Left hindlimb (tissue), 1 donor: ENCODE measurements at places on chromosomes 3 and 15.

DNA sequence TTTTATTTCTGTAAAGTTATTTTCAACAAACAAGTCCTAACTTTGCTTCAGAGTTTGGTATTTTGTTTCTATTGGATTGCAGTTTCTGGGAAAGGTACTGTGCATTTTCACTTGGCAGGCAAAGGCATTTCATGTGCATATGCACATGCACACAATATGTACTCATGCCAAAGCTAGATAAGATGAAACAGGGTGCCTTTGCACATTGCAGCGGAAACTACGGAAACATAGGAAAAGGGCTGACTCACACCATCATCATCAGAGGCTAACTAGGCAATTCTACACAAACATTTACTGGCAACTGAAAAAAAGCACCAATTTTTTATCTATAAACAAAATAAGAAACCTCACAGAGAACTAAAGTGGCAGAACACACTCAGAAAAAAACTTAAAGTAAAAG lies 550.6 kb upstream of the NECTIN3 start:
- no peak for DNase-seq

DNA sequence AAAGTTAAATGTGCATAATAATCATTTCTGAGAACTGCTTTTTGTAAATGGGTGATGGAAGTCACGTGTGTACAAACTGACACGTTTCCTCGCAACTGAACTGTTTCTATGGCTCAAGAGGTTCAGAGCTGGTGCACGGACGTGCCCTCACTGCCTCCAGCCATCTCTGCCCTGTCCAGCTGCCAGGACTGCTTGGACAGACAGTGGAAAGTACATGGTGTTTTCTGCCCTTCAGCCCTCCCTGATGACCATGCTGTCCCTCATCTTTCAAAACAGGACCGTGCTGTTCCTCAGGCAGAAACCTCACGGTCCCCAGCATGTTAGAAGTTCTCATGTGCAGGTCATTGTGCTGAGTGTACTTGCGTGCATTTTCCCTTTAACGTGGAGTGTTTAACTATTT lies 38.7 kb downstream of the GJD2 start:
- no peak for DNase-seq

DNA sequence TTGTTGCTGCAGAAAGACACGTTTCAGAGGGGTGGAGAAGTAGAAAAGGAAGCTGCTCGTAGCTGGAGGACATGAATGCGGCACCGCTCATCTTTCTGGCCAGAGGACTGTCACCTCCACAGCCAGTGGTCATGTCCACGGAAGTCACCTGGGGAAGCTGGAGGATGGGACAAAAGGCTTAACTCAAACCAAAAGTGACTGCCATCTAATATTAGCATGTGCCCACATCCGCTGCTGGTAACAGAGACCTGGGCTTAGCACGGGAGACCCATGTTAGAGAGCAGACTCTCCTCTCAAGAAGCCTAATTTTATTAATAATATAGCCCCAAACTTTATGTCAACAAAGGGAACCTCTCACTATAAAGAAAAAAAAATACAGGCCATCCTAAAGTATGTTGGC lies 5.9 kb downstream of the MEX3B start:
- no peak for DNase-seq

DNA sequence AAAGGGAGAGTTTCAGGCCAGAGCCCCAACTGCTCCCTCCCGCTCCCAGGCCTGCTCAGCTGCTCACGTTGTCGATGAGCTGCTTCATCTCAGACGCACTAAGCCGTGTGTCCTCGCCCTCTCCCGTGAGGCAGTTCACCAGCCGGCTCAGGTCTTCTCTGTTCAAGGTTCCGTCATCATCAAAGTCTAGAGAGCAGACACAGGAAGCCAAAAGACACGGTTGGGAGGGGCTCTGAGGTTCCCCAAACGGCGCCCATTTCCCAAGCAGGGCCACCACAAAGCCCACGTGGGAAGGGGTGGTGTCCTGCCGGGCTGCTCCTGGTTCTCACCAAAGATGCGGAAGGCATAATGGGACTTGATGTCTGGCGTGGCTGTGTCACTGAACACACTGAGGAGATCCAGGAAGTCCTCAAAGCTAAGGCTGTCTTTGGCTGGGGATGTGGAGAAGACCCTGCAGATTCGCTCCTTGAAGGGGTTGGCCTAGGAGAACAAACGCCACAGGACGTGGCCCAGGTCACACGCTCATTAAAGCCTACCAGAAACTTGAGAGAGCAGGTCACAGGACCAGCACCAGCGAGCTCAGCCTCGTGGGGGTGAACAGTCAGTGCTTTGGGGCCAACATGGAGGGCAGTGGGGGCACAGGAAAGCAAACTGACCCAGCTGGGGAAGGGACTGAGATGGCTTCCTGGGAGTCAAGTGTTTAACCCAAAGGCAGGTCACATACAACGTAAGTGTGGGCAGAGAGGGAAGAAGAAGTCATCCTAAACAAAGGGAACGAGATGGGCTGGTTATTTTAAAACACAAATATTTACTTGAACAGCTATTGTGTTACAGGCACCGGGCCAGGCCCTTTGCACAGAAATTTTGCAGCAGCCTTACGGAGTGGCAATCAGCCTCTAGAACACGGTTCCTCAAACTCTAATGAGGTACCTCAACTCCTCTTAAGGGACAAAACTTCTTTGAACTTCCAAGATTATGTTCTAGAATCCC lies 2.4 kb downstream of the CIB1 start:
- no peak for DNase-seq

DNA sequence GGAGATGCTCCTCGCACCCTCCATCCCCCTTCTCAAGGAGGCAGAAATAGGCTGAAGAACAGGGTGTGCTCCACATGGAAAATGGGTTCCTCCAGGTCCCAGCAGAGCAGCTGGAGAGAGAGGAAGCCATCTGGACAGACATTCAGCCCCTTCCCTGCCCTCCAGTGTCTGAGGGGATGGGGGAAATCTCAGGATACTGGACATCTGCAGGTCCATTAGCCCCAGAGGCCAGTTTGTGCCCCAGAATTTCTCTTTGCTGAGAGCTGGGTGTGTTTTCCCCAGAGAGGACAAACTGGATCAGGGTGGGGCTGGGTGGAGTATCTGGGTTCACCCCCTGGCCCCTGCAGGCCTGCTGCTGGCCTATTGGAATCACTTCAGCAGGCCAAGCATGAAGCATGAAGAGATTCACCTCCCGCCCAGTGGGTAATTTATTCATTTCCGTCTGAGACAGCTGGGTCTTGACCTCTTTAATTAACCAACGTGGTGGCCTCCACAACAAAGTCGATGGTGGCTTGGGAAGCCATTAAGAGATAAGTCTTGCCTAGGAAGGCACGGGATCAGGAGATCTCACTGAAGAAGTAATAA lies 4.6 kb downstream of the FAM3D start:
- no peak for DNase-seq

DNA sequence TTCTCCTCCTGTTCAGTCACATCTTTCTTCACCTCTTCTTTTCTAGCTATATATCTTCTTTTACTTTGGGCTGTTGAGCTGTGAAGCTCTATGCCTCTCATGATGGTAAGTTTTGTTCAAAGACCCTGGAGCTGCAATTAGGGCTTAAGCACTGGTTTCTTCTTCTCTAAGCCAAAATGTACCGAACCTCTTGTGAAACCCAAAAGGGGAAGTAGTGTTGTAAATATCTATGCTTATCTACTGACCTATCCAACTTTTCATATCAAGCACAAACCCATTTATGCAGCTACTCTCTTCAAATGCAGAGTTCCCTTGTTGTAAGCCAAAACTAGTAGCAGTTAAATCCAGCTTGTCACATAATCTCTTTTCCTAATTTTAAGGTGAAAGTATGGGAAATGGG lies 123.6 kb upstream of the CD96 start:
- DNase-seq = no peak

- no peak for DNase-seq
Observed at GRCh38 chr3:72380193-72380592, 468.1 kb downstream of the SHQ1 start.

- DNase-seq = no peak
Observed at GRCh38 chr3:181868576-181869082, 156.9 kb downstream of the SOX2 start.

GRCh38 chr3:105877336-105877910 lies 8.6 kb upstream of the CBLB start:
- DNase-seq = no peak

GRCh38 chr15:35717721-35718120 lies 171.8 kb upstream of the DPH6 start:
- no peak for DNase-seq

DNA sequence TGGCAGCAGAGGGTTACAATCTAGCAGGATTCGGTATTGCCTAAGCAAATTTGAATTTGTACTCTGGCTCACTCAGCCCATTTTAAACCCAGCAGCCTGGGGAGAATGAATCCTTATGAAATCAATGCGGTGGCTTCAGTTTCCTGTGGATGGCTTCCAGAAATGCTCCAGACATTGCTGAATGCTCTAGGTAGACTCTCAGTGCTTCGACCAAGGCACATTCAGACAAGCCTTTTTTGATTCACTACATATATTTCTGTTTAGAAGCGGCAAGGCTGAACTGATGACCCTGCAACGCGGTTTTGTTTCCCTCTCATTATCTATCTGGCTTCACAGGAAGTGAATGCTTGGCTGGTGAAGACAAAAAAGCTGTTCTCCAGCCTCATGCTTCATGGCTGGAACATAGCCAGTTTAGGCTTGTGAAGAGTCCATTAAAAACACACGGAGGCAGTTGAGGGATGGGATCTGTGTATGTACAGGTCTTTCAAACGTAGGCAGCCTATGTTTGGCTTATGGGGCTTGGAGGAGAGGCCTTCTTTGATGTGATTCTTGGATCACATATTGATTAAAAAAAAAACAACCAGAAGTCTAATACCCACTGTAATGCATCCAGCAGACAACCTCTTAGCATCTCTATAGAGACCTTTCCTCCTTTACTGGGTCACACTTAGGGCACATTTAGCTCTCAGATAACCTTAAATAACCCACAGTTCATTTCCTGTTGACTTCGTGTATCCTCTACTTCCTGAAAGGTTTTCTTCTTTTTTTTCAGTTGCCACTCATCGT lies 400.2 kb upstream of the TBL1XR1 start:
- DNase-seq = peak; percentile 85

DNA sequence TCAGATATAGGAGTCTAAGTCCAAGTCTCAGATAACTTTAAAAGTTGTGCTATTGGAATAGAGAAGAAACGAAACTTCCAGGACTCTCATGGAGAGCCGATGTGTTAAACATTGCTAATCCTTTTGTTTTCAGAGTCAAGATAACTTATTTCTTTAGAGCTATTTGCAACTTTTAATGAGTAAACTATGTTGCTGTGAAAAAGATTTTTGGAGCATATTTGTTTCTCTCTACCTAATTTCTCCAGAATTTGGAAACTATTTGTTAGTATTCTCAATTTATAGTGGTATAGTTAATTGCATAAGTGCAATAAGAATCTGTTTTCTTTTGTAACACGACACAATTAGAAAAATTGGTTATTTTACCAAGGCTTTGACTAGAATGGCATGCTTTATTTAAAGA lies 588.9 kb downstream of the NTRK3 start:
- no peak for DNase-seq

DNA sequence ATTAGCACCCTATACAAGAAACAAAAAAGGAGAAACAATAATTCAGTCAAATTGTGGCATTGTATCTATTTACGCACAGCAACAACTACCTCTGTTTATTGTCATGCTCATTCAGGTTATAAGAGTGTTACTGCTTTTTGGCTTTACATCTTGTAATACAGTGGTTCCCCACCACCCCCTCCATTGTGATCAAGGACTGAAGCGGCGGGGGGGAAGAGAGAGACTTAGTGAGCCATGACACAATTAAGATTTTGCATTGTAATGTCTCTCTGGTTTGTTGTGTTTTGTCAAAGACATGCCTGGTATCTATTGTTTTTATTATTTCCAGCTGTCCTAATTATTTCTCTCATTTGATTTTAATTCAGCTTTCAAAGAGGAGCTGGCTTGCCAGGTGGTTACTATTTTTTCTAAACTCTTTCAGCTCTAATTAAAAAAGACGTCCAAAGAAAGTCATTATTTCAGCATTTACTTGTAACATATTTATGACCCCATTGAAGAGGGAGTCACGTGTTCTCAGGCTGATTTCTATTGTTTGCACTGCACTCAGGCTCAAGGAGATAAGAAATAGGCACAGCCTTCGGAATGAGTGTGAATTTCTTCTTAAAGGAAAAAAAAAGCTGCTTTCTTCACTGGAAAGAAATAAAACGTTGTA lies 234.4 kb upstream of the TBL1XR1 start:
- no peak for DNase-seq

- no peak for DNase-seq
Observed at GRCh38 chr15:62824111-62825015, 218.2 kb upstream of the TPM1 start.

GRCh38 chr15:92914103-92914499 lies 14.0 kb downstream of the CHD2 start:
- DNase-seq = no peak

DNA sequence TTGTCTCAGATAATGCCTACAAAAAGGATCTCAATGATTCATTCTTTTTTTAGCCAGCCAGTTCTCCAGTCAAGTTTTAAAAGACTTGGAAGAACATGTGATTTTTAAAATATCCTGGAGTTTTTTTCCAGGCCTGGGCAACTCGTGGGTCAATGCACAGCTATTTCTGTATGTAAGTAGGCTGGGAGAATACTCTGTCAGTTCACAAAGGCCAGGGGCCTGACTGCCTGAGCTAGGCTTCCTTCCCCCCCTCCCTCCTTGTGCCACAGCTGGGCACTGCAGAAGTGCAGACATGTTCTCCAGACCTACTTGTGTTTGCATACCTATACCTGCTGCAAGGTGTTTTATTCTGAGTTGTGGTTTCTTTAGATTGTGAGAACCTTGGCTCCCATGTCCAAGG lies 43.7 kb downstream of the CTDSPL start:
- DNase-seq = no peak

- no peak for DNase-seq
Observed at GRCh38 chr15:49248291-49248690, 78.2 kb downstream of the GALK2 start.

DNA sequence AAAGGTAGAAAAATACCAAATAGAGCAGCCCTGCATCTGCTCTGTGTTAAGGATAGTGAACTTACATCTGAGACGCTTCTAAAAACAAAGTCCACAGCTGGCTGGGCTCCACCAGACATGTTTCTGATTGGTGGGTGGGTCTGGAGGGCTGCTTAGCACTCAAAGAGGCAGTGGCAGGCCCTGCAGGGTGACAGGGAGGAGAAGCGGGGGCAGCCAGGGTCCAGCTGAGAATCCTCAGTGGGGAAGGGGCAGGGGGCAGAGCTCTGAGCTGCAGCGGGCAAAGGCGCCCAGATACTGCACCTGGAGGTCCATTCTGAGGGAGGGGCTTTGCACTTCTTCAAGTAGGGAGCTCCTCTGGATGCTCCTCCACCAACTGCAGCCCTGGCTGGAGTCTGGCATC lies 28.1 kb downstream of the PRR23E start:
- no peak for DNase-seq

DNA sequence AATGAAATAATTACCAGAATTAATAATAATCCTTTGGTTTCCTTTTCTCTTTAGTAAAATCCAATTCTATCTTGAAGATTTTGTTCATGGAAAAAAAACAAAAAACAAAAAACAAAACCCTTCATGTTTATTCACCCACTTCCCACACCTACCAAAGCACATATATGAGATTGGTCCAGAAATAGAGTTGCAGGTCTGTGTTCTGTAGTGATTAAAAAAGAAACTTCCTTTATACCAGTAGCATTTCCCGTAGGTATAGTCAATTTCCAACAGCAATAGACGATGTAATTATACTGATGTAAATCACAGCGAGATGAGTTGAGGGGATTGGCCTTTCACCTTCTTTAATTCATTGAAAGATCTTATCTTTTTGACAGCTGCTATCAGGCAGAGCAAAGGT lies 194.6 kb downstream of the SOX2 start:
- DNase-seq = no peak
